ENCODE measurements at places on chromosomes 2 and 18.

DNA sequence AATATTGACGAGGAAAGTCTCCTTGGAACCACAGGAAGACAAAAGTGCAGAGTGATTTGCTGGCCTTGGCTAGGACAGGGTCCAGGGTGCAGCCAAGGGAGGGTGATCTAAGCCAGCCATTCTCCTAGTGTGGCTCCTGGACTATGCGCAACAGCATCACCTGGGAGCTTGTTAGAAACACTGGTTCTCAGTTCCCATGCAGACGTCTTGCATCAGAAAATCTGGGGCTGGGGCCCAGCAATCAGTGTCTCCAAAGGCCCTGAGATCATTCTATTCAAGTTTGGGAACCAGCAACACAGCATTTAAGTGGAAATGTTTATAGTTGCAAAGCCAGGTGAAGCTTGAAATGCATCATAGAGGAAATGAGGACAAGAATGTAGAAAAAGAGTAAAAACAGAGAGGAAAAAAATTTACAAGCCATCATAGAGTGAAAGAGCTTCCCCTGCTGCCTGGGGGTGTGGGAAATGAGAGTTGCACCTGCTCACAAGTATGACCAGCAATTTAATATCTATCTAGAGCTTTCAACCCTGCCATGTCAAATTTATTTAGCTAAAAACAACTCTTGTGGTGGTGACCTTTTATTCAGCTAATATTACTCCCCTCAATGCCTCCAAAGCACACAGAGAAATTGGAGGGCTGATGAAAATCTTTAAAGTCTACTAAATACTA, 54.4 kb upstream of the SEC11C start:
- no peak for DNase-seq

- no peak for DNase-seq
Observed at GRCh38 chr2:7672027-7672684, 754.9 kb downstream of the RNF144A start.

DNA sequence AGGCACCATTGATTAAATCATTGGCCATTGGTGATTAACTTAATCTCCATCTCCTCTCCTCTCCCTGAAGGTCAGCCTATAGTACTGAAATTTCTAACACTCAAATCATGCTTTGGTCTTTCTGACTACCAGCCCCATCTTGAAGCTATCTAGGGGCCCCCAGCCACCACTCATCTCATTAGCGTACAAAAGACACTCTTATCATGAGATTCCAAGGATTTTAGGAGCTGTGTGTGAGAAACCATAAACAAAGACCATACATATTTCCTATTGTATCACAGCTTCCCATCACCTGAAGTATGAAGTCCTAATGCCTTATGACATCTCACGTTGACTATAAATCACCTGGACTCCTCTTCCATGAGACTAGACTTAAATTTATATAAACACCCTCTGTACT, 94.0 kb upstream of the B3GNT2 start:
- no peak for DNase-seq

DNA sequence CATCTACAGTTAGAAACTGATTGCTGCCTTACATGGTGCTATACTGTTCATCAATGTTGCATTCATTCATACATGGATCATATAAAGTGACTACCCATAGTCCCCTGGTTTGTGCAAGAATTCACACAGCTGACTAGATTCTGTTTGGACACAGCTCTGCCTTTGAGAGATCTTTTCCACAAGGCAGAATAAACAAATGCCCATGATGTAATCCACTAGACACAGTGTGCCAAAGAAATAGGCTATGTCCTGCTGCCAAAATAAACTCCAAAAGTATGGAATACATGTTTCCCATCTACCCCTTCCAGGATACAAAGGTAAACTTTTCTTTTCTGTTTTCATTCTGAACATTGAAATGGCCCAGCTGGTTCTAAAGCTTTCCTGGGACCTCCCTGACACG, 269.4 kb upstream of the CHAC2 start:
- DNase-seq, result no peak

- DNase-seq, result no peak
Observed at GRCh38 chr2:13524492-13524891, 807.8 kb downstream of the TRIB2 start.

DNA sequence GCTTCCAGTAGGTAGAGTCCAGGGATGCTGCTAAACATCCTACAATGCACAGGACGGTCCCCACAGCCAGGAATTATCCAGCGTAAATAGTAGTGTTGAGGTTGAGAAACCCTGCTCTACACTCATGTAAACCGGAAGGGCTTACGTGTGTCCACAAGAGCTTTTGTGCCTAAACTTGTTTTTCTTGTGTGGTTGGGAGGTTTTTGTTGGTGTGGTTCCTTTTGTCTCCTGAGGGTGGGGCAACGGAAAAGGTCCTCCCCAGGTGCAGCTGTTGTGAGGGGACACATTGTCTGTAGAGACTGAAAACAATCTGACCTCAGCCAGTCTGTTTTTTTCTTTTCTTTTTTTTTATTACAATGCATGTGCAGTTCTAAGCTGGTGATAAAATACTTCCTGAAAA, 72.7 kb upstream of the MGAT5 start:
- DNase-seq, result no peak

GRCh38 chr2:177249038-177249437, 15.5 kb downstream of the NFE2L2 start:
- no peak for DNase-seq

DNA sequence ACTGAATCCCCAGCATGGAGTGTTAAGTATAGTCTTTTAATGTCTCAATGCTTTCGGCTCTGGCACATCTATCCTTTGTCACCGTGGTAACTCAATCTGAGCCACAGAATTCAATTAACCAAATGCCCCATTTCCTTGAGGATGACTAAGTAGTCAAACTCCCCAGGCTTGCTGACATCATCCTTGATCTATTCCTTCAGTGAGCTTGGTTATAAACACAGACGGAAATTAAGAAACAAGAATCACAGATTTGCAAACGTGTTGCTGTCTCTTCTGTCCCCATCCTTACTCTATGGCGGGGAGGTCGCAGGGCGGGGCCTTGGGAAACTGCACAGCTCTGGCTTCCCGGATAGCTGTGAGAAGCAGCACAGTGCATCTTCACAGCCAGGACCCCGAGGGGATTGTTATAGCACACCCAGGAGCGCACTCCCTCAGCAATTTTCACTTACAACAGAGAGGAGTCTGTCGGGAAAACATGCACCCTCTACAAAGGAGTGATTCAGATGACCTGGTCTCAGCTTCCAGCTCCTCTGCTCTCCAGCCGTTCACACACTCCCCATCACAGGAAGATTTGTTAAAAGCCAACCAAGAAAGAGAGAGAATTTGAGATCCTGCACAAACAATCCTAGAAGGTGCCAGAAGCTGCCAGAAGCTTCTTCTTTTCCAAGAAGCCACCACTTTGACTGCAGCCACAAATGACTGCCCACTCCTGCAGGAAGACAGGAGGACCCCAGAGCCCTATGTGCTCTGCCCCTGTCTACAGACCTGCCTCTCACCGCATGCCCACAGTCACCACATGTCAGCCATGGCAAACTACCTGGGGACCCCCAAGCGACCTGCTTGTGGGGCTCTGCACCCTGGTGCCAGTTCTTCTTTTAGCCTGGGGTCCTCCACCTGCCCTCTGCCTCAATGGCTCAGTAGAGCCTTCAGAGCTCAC, 44.9 kb upstream of the YWHAQ start:
- DNase-seq, result no peak

GRCh38 chr2:180647621-180648020, 332.8 kb upstream of the UBE2E3 start:
- DNase-seq, result no peak

- DNase-seq, result no peak
Observed at GRCh38 chr2:2823061-2823753, 492.1 kb upstream of the MYT1L start.

- DNase-seq, result no peak
Observed at GRCh38 chr18:5709476-5710095, 165.8 kb upstream of the EPB41L3 start.

DNA sequence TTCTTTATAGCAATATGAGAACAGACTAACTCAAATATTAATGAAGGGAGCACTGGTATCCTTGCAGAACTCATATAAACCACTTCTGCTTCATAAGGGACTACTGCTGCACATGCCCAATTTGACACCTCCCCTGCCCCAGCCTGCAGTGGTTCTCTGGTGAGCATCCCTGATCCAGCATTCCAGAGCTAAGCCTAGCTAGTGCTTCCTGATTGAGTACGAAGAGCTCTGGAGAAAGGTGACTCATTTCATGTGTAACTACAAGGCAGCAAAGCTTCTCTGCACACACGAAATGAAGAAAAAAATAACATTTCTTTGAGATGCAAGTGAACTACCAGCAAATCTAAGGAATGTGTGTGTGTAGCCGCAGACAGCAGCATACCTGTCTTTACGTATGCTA, 22.8 kb upstream of the ADNP2 start:
- DNase-seq, result no peak

DNA sequence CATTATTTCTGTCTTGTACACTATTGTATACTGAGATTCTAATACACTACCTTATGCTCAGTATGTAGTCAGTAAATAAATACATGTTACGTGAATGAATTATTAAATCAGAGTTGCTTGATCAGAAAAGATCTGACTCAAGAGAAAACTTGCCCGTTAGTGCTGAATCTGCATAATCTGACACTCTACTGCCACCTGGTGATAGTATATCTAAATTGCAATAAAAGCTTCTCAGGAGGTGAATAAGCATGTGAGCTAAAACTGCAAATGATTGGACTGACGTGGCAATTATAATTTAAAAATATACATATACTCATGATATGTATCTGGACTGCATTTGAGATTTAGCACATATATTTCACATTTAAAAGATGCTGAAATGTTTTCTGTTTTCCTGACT, 70.4 kb downstream of the KIAA1328 start:
- DNase-seq, result no peak

DNA sequence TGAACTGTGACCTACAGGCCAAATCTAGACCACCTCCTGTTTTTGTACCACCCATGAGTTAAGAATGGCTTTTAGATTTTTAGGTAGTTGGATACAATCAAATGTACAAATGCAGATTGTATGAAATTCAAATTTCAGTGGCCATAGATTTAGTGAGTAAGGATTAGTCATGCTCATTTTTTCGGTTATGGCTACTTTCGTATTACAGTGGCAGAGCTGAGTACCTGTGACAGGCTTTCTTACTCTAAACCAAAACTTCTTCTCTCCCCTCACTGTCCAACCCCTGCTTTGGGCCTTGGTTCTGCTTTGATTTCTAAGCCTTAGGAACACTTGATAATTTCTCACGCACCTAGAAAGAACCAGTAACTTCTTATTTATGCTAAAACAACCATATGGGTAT, 82.1 kb downstream of the CDC42EP3 start:
- DNase-seq, result no peak

DNA sequence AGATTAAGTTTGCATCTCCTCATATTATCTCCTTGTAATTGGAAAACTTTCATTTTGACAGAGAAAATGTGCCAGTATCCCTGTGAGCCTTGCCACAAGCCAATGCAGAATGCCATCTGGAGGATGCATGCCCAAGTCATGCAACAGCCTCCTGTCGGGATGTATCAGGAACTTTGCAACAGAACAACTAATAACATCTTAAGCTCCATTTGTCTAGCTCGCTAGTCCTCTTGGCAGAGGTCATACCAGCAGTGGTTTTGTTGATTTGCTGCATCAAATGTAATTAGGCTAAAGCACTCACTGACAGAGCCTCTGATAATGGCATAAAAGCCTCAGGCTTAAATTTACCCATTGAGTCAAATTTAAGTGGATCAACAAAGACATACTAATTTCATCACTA, 125.8 kb downstream of the UBE2E3 start:
- no peak for DNase-seq

DNA sequence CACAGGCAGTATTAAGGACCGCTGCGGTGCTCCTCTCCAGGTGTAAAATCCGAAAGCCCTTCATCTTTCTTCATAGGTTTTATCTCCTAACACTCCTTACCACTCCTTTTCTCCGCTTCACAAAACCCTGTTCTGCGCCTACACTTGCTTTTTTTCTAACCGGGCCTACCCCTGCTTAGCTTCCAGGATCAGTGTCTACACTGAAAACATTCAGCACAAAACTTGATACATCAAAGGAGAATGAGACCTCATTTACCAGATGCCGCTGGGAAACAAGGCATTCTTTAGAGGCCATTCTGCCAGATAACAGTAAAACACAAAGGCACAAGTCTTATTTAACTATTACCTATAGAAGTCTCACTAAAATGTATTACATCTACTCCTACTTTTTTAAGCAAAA, 13.1 kb downstream of the CHST10 start:
- no peak for DNase-seq

GRCh38 chr2:105763076-105763475, 18.4 kb downstream of the NCK2 start:
- no peak for DNase-seq

DNA sequence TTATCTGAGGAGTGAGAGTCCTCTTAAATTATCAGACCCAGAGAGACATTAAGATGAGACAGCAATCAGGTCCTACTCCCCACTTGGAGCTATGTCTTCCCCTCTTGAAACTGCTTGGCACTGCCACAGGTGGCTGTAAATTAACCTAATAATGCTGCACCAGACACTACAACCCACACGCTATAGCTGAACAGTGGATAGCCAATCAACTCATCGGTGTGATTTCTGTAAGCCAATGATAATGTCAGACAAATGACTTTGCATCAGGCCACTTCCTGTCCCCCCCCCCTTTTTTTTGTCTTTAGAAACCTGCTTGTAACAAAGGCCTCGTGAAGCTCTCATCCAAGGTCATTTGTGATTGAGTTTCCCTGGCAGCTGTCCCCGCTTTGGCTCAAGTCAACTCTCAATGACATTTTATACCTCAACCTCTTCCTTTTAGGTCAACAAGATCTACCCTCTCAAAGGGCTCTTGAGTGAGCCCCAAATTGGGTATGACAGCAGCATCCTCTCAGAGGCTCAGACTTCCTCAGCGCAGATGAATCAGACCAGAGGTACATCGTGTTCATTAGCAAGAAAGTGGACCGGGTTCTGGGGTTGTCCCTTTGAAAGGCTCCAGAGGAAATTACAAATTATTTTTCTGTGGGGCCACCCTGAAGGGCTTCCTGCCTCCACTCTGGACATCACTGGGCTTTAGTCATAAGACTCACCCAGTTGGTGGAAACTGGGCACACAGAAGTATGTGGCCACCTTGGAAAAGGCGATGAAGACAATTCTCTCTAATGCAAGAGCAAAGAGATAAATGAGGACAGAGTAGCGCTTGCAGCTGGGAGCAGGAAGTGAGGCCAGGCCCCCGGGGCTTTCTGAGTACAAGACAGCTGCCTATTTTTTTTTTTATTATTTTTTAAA, 73.6 kb downstream of the COPS8 start:
- DNase-seq, result no peak

DNA sequence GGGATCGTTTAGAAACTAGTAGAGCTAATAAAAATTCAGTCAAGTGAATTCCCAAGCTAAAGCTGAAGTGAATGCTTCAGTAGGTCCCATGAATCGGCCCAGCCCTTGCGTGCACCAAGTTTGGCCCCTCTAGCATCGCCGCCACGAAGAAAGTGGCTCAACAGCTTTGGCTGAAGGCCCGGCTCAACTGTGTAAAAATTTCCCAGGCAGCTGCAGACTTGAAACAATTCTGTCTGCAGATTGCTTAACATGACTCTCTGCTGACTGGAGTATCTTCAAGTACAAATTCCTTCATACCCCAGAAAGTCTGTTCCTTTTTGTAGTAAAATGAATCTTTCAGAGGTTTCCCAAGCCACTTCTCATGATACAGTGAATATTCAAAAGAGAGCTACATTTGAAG, 32.7 kb downstream of the ALMS1 start:
- no peak for DNase-seq

- peak; percentile 30 for DNase-seq
Observed at GRCh38 chr2:237858294-237859081, 935 bp upstream of the RAMP1 start.

- DNase-seq, result no peak
Observed at GRCh38 chr2:223863491-223863890, 26.1 kb upstream of the AP1S3 start.

Measured in activated CD4-positive, alpha-beta T cell treated with anti-CD3 and anti-CD28 coated beads, Interleukin-2, amount 50 U/mL, for 24 hours (primary cell).